NB4 (cell line): ENCODE measurements at places on chromosomes 2 and 18.
A peak's percentile ranks its signal among the peaks of the same experiment; 100 is the strongest.

DNA sequence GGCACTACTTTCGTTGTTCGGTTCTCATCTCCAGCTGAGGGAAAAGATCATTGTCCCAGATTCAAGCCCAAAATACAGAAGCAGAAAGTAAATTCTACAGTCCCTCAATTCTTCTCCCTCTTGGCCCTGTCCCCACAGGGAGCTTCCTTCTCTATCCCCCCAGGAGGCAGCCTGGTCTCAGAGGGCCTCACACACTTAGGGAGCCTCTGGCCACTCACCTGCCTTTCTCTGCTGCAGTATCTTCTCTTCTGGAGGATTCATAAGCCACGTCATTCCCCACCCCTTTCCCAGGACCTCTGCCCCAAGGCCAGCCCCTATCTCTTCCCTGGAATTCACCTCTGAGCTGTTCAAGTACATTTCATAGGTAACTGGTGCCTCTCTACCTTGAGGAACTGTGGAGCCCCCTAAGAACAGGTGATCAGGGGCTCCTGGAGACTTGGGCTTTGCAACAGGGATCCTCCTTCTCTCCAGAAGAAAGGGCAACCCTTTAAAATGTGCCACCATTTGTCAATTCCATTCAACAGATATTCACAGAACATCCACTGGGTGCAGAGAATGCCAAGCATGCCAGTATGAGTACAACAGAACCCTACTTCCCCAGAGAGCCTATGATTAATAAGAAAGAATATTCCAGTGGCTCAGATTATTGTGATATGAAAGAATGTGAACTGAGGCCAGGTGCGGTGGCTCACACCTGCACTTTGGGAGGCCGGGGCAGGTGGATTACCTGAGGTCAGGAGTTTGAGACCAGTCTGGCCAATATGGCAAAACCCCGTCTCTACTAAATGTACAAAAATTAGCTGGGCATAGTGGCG lies 72.9 kb downstream of the CIB4 start:
- no peak for DNase-seq

GRCh38 chr2:191626497-191627151 lies 51.3 kb upstream of the NABP1 start:
- DNase-seq, result no peak

DNA sequence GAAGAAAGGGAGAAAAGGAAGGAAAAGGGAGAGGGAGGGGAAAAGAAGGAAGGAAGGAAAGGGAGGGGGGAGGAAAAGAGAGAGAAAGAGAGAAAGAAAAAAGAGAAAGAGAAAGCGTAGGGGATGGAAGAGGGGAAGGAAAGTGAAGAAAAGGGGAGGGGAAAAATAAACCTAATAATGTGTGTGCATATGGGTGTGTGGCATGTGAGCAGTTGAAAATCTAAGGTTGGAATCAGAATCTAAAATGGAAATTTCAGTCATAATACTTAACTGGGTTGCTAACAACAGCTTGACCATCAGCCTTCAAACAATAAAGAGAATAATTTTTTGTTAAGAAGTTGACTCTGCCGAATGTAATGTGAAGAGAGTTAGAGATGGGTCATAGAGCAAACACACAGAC lies 407.9 kb upstream of the SLC14A2 start:
- DNase-seq, result no peak

- DNase-seq, result no peak
These were observed 144.2 kb upstream of the OTOS start for GRCh38 chr2:240284503-240285259.

GRCh38 chr2:154437104-154437503 lies 261.4 kb upstream of the KCNJ3 start:
- DNase-seq, result no peak

DNA sequence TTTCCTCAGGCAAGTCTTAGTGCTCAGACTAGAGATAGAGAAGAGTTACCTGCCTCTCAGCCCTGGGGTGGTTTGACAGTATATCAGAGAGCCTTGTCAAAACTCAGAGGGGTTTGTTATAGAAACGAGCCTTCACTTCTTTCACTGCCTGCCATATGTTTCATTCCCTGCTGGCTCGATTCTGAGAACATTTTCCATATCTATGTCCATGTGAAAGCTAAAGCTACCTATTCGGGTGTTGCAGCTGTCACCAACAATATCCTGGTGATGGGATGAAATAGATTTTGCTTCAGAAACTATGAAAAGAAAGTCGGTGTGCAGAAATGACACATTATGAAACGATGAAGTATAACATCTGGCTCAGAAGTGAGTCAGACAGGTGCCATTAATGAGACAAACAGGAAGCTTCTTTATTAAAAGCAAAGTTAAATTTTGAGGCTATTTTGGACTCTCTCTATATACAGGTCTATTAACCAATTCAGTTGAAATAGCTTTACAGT lies 56.1 kb upstream of the TANK start:
- no peak for DNase-seq

- no peak for DNase-seq
These were observed 319.9 kb downstream of the TSN start for GRCh38 chr2:122075381-122075780.

GRCh38 chr2:173716458-173717052 lies 248.6 kb downstream of the SP3 start:
- no peak for DNase-seq

DNA sequence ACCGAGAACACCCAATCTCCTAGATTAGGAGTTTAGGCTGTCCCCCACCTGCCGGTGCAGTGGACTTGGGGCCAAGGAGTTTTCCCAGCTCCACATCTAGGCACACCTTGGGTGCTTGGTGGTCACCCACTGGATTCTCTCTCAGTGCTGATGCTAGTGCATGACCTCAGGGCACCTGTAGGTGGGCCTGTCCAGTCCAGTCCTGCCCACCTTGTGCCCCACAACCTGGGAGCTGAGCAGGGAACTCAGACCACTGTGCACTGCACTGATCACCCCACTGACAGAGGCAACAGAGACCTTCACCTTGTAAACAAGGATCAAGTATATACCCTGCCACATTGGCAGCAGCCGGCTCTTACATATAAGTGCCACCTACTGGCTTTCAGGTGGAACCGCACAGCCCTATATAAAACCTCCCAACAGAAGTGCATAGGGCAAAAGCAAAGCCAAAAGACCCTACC lies 12.7 kb upstream of the CDH19 start:
- DNase-seq, result peak; percentile 37

DNA sequence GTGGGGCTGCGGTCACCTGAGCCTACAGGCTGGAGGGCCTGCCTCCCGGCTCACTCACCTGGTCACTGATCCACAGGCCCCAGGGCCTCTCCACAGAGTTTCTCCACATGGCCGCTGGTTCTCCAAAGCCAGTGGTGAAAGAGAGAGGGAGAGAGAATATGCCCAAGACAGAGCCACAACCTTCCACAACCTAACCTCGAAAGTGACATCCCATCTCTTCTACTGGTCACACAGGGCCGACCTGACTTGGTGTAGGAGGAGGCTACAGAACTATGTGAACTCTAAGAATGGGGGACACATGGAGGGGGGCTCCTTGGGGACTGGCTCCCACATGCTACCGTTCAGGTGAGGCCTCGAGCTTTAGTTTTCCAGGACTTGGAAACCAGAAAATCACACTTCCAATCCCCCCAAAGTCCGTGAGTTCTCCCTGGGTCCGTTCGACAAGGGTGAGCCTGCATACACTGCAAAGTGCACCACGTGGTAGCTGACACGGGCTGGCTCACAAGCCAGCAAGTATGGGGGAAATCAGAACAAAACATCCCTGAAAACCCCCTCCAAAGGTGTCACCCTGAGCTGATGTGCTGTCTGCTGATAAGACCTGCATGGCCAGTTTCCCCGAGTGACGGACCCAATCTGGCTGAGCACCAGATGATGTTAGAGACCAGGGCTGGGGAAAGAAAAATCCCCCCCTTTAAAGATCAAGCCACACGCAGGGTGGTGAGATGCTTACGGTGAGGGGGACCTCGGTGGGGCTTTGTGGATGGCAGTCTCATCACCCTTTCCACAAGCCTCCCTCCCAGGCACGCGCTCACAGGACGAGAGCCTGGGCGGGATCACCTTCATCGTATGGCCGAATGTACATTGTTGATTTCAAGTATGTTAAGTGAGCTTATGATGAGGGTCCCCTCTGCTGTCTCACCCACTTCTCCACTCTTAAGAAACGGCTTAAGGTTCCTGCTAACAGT lies 54.2 kb upstream of the SEMA4C start:
- no peak for DNase-seq

- DNase-seq, result no peak
These were observed 80.3 kb downstream of the ZFP36L2 start for GRCh38 chr2:43146083-43146482.

GRCh38 chr2:212157012-212157411 lies 381.6 kb downstream of the ERBB4 start:
- no peak for DNase-seq

- DNase-seq, result no peak
These were observed 65.5 kb downstream of the COMMD1 start for GRCh38 chr2:61970807-61971556.

- DNase-seq, result no peak
These were observed 45.4 kb upstream of the PTMA start for GRCh38 chr2:231662811-231663457.

GRCh38 chr2:127051116-127052056 lies 55.6 kb downstream of the BIN1 start:
- peak; percentile 44 for DNase-seq

GRCh38 chr2:216217904-216218260 lies 108.7 kb downstream of the XRCC5 start:
- no peak for DNase-seq

DNA sequence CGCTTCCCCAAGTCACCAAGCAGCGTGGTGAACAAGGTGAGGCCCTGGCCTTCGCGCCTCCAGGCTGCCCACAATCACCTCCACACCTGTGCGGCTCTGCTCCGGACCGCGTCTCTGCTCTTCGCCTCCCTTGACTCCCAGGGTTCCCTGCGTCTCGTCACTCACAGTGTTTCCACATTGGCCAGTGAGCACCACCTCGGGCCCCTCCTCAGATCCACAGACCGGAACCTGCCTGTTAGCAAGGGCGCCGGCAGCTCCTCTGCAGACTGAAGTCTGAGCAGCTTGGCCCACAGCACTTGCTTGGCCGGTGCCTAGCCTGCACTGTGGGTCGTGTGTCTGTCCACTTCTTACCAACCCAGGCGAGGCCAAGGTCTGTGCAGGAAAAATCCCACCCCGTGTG lies 155.3 kb upstream of the ALKAL2 start:
- no peak for DNase-seq

- no peak for DNase-seq
These were observed 74.8 kb downstream of the ARHGEF4 start for GRCh38 chr2:130911482-130911881.

DNA sequence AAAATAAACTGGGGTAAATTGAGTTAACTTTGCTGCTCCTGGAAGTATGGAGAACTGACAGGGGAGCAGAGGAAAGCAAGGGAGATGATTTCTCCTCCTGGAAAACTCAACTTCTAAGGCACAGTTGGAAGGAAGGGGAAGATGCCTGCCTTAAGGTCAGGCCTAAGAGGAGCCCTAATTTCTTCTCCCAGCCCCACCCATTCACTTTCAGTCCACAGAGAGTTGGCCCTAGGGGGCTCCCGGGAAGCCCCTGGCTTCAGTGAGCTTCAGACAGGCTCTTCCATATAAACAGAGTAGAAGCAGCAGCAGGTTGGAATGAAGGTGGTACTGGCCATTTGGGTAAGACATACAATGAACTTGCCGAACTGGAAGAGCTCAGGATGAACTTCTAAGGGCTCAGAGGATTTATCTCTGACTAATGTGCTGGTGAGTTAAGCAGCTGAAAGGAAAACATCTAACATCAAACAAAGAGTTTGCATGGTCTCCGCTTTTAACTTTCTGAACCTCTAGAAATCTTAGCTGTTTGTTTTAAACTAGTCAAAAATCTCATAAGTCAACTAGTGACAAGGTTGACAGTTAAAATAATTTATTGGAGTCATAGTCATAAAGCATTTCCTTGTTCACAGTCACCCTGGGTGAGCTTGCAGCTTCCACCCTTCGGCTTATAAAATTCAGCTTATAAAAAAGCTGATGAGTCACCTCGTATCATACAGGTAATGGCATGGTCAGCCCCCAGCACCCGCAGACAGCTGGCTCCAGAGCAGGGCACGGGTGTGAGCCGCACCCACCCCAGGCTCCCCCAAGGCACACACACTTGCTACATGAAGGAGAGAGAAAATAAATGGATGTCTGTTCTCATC lies 9.8 kb downstream of the MALL start:
- DNase-seq, result no peak

- DNase-seq, result no peak
These were observed 21.2 kb upstream of the YES1 start for GRCh38 chr18:833197-833596.

GRCh38 chr18:44096016-44096415 lies 584.7 kb upstream of the SETBP1 start:
- no peak for DNase-seq

DNA sequence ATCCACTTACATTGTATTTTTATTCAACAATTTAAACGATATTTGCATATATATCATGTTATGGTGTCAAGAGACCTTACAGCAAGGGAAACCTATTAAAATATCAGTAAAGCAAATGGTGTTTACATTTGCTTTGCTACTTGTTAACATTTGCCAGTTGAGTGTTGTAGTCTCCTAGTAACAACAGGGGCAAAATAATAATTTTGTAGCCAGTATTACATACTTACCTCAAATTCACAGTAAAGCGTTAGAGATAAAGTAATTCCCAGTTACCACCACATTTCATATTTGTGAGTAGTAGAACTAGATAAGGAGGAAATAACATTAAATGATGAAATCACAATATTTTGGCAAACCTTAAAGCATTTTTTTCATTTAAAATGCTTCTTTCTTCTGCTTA lies 71.3 kb downstream of the FASTKD2 start:
- DNase-seq, result no peak

GRCh38 chr2:9941196-9941995 lies 10.1 kb upstream of the GRHL1 start:
- DNase-seq, result no peak

- DNase-seq, result no peak
These were observed 934.8 kb upstream of the DDX18 start for GRCh38 chr2:116879650-116880160.

DNA sequence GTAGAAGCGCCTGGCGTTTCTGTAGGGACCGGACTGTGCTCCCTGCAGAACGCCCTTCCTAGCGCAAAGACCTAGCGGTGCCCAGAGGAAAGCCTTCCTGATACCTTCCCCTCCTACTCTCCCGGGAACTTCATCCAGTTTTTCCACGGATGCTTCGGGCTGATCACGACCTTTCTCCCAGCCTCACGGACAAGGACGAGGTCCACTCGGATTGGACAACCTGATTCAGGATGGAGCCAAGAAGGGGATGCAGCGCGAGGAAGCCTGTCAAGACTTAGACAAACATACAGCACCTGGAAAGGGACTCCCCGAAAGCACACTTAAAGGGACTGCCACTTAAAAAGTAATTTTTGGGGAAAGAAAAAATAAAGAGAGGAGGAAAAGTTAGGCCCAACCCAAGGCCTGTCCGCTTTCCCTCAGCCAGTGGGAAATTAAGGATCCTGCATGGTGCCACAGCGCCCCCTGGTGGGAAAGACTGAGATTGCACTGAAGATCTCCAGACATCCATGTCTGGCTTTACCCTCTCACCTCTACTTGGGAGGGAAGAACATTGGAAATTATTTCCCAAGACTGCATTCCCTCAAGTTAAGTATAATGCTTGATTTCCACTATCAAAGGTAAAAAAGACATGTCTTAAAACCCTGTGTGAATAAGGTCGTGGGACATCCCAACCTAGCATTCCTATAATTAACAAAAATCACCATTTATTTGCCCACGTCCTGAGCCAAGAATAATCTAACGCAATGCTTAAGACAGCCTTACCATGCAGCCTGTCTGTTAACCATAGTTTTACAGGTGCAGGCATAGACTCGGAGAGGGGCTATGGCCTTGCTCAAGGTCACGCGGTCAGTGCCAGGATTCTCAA lies 13.4 kb upstream of the COPS8 start:
- DNase-seq, result peak; percentile 67

- no peak for DNase-seq
These were observed 24.8 kb downstream of the GPC1 start for GRCh38 chr2:240460253-240460711.

GRCh38 chr2:44826601-44827000 lies 114.9 kb upstream of the SIX3 start:
- no peak for DNase-seq
